ENCODE measurements at places on chromosomes 16 and 17. TPM values are rescaled to one million over a fixed set of nuclear protein-coding genes. Genes with fewer than 3 reads are reported as not detected.

The CNP gene
- 26.4 TPM for total RNA-seq

The SCGB1C2 gene
- not detected for total RNA-seq

The CCL23 gene
- total RNA-seq = not detected

DNA sequence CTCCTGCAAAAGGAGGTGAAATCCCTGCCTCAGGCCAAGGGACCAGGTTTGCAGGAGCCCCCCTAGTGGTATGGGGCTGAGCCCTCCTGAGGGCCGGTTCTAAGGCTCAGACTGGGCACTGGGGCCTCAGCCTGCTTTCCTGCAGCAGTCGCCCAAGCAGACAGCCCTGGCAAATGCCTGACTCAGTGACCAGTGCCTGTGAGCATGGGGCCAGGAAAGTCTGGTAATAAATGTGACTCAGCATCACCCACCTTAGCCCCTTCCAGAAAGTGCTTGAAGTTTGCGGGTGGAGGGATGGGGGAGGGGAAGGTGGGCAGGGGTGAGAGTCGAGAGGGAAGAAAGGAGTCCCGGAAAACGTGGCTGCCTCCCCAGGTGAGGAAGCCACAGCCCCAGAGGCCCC, 2.1 kb downstream of the MC1R start:
- no peak for DNase-seq

The HSPB9 gene
- total RNA-seq = 0.07 TPM

- no peak for DNase-seq
Observed at GRCh38 chr16:82628088-82628423, 1.3 kb downstream of the CDH13 start.

GRCh38 chr16:8084302-8084701, 506.0 kb downstream of the TMEM114 start:
- no peak for DNase-seq

DNA sequence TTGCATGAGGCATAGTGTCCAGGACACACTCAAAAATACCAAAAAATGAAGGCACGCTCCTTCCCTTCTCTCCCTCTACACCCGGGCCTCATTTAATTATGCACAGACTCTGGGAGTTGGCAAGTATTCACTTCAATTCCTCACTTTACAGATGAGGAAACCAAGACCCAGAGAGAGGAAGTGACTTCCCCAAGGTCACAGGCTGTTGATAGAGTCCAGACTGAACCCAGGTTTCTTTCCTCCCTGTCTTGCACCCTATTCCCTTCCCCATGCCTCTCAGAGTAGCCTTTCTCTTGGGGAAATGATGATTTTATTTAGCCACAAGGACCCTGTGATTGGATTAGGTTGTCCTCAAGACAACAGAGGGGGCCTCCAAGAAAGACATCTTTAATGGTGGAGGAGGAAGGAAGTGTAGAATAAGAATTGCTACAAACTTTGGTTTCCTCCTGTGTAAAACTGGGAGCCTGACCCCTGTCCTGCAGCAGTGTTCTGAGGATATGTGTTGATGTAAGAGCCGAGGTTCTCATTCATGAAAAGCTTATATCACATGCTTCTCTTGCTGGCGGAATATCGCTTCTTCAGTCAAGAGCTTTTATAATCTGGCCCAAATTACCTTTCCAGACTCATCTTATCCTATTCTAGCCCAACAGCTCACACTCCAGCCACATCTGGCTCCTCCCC, 48.8 kb upstream of the SIAH1 start:
- DNase-seq = no peak

The PTX4 gene
- 0.15 TPM for total RNA-seq

The KRT32 gene
- not detected for total RNA-seq

- DNase-seq = no peak
Observed at GRCh38 chr17:6670571-6670970, 19.0 kb downstream of the C17orf100 start.
